Uterine smooth muscle cell (primary cell): ENCODE measurements at places on chromosomes 11 and 22. TPM values are rescaled to one million over a fixed set of nuclear protein-coding genes. Genes with fewer than 3 reads are reported as not detected.

Gene APOL4
- total RNA-seq, result 0.11 and 0.12 TPM in 2 replicates

Gene ROBO4
- total RNA-seq, result 1.1 and 3.0 TPM in 2 replicates

Gene B4GALNT4
- 1.00 and 1.8 TPM in 2 replicates for total RNA-seq

Gene IGSF22
- not detected in 2 replicates for total RNA-seq

Gene GLB1L2
- 0.37 and 0.44 TPM in 2 replicates for total RNA-seq

Gene CCDC87
- 0.11 and 0.25 TPM in 2 replicates for total RNA-seq

Gene ADAMTS15
- 0.12 and 1.00 TPM in 2 replicates for total RNA-seq

Gene ALDH3B1
- 16.7 and 36.6 TPM in 2 replicates for total RNA-seq

Gene APOL3
- 7.5 and 7.9 TPM in 2 replicates for total RNA-seq

Gene H19
- total RNA-seq, result 0.50 and 0.55 TPM in 2 replicates

Gene PIK3C2A
- 66.5 and 72.4 TPM in 2 replicates for total RNA-seq

Gene C11orf42
- total RNA-seq, result not detected in 2 replicates

Gene GLYAT
- total RNA-seq, result not detected in 2 replicates

Gene PIK3IP1
- total RNA-seq, result 22.2 and 22.7 TPM in 2 replicates

Gene PLEKHB1
- 0.33 and 2.5 TPM in 2 replicates for total RNA-seq

Gene KRTAP5-2
- not detected in 2 replicates for total RNA-seq

Gene ZMAT5
- total RNA-seq, result 22.8 and 24.0 TPM in 2 replicates

Gene CLMP
- total RNA-seq, result 103 and 152 TPM in 2 replicates

Gene CECR2
- 0.11 and 0.37 TPM in 2 replicates for total RNA-seq

Gene P2RX6
- total RNA-seq, result 0.44 and 2.5 TPM in 2 replicates

Gene CDC45
- 11.2 and 44.8 TPM in 2 replicates for total RNA-seq

Gene DLG2
- total RNA-seq, result 0.75 and 1.1 TPM in 2 replicates

Gene OR9I1
- total RNA-seq, result under 0.01 TPM in 1 of 2 replicates, not detected in the other

Gene TRPC6
- total RNA-seq, result 1.00 and 1.3 TPM in 2 replicates

Gene CCDC188
- total RNA-seq, result 1.5 and 2.3 TPM in 2 replicates

Gene PATE4
- total RNA-seq, result not detected in 2 replicates

Gene SCGB1D2
- total RNA-seq, result not detected in 2 replicates

Gene TECTA
- total RNA-seq, result 0.22 and 0.87 TPM in 2 replicates

Gene CBLIF
- not detected in 2 replicates for total RNA-seq

Gene NPAS4
- not detected in 2 replicates for total RNA-seq

Gene DRICH1
- total RNA-seq, result 0.11 TPM in 1 of 2 replicates, not detected in the other

Gene PAX6
- total RNA-seq, result not detected in 2 replicates

Gene SCGB2A2
- not detected in 2 replicates for total RNA-seq

Gene TRIM51
- not detected in 2 replicates for total RNA-seq

Gene OR51B5
- 0.12 TPM in 1 of 2 replicates, not detected in the other for total RNA-seq

Gene PRR33
- not detected in 2 replicates for total RNA-seq

Gene MUS81
- 61.0 and 61.1 TPM in 2 replicates for total RNA-seq

Gene C22orf42
- total RNA-seq, result not detected in 2 replicates

Gene BBOX1
- under 0.01 TPM in 1 of 2 replicates, not detected in the other for total RNA-seq

Gene GSTT2
- total RNA-seq, result 1.00 and 1.1 TPM in 2 replicates

Gene HORMAD2
- total RNA-seq, result not detected in 2 replicates

Gene MMP13
- 0.11 TPM in 1 of 2 replicates, not detected in the other for total RNA-seq

Gene NEFH
- 0.37 and 0.44 TPM in 2 replicates for total RNA-seq

Gene LRRC56
- total RNA-seq, result 0.62 and 0.77 TPM in 2 replicates

Gene LYVE1
- total RNA-seq, result 0.12 and 0.22 TPM in 2 replicates

Gene NEU3
- 6.9 and 7.7 TPM in 2 replicates for total RNA-seq

Gene LSP1
- total RNA-seq, result 0.33 and 0.62 TPM in 2 replicates

Gene TRIM48
- not detected in 2 replicates for total RNA-seq

Gene OR8D4
- total RNA-seq, result not detected in 2 replicates

Gene APOA4
- total RNA-seq, result not detected in 2 replicates
